Stimulated activated CD4-positive, alpha-beta T cell treated with anti-CD3 and anti-CD28 coated beads, Interleukin-15, amount 100 ng/mL, for 48 hours (primary cell): ENCODE measurements at places on chromosomes 7 and 10.
A peak's percentile ranks its signal among the peaks of the same experiment; 100 is the strongest.

GRCh38 chr7:91462316-91462715 is 198.1 kb downstream of the FZD1 start:
- DNase-seq = no peak

- no peak for DNase-seq
These were observed 58.5 kb downstream of the BLNK start for GRCh38 chr10:96212911-96213310.

GRCh38 chr7:149771720-149772240 is 1.6 kb downstream of the ZNF467 start:
- DNase-seq = peak; percentile 87

GRCh38 chr7:9505516-9505915 is 1072.1 kb downstream of the NXPH1 start:
- no peak for DNase-seq

GRCh38 chr10:113044016-113044755 is 94.1 kb downstream of the TCF7L2 start:
- no peak for DNase-seq
